ENCODE measurements at places on chromosomes 2 and 18. TPM values are rescaled to one million over a fixed set of nuclear protein-coding genes. Genes with fewer than 3 reads are reported as not detected.

The ZNF521 gene
- total RNA-seq: not detected

GRCh38 chr2:157932480-157933159 lies 56.5 kb upstream of the ACVR1 start:
- DNase-seq: no peak

DNA sequence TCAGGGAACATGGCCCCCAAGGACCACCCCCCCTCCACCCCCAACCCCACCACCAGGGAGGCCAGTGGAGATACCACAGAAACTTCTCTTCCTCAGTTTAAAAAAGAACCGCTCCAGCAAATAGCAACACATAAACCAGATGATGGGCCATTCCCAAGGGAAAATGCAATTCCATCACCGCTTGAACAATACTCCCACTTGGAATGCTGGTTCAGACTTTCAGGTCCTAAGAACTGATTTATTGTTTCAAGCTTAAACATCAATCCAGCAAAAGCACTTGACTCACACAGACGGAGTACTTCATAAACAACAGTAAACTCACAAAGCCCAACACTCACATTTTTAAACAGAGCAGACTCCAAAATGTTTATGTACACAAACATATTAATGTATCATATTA lies 6.9 kb downstream of the HDAC4 start:
- DNase-seq: no peak

The ICOS gene
- 197 TPM for total RNA-seq

DNA sequence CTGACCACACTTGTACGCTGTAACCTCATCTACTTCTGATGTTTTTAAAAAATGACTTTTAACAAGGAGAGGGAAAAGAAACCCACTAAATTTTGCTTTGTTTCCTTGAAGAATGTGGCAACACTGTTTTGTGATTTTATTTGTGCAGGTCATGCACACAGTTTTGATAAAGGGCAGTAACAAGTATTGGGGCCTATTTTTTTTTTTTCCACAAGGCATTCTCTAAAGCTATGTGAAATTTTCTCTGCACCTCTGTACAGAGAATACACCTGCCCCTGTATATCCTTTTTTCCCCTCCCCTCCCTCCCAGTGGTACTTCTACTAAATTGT lies 2.1 kb downstream of the RHOB start:
- no peak for DNase-seq

DNA sequence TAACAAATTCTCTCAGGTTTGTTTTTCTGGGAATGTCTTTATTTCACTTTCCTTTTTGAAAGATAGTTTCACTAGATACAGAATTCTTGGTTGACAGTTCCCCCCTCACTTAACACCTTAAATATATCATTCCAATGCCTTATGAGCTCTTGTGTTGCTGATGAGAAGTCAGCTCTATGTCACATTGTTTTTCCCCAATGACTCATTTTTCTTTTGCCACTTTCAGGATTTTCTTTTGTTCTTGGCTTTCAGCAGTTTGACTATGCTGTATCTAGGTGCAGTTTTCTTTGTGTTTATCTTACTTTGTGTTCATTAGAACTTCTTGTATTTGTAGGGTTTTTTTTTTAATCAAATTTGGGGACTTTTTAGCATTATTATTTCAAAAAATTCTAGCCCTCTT lies 5.6 kb upstream of the RALBP1 start:
- DNase-seq: no peak

The DES gene
- not detected for total RNA-seq

DNA sequence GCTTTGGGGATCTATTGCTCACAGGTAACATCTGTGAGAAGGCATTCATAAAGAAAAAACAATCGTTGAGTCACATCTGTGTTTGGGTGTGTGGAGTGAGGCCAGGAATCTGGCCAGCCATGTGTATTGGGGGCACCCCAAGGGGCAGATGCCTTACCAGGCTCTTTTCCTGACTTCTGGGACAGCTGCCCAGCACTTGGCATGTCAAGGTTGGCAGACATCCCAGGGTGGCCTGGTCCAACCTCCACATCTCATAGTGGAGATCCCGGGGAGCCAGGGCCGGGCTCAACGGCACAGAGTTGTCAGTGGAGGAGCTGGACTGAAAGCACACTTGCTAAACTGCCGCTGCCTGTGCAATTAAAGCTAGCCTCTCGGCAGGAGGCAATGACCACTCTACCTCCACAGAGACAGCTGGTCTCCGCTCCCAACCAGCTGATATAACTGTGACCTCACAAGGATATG lies 75.3 kb upstream of the MGAT4A start:
- DNase-seq: no peak

GRCh38 chr2:208872591-208872990 lies 466.0 kb downstream of the PTH2R start:
- no peak for DNase-seq

- no peak for DNase-seq
These were observed 23.1 kb downstream of the PSD4 start for GRCh38 chr2:113196839-113197238.

- DNase-seq: peak; percentile 63
These were observed 185.9 kb upstream of the CCDC150 start for GRCh38 chr2:196453613-196454047.

The ARHGAP28 gene
- total RNA-seq: not detected

GRCh38 chr2:105675841-105676240 lies 68.9 kb upstream of the NCK2 start:
- DNase-seq: no peak

DNA sequence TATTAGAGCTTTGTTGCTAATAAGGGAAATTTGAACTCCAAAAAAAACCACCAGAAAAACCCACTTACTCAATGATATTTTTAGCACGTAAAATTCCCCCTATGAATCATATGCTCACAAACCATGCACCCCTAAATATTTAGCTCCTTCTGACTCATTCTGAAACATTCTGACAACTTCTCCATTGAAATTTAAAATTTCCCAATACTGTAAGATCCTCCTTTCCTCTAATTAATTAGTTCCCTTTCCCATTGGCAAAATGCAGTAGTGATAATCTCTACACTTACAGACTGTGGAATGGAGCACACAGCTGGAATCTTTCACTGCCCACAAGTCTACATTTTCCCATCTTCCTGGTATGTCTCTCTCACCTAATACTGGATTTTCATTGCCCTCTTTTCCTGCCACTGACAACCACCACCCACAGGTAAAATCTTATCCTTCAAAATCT lies 215.8 kb upstream of the ACVR2A start:
- no peak for DNase-seq

DNA sequence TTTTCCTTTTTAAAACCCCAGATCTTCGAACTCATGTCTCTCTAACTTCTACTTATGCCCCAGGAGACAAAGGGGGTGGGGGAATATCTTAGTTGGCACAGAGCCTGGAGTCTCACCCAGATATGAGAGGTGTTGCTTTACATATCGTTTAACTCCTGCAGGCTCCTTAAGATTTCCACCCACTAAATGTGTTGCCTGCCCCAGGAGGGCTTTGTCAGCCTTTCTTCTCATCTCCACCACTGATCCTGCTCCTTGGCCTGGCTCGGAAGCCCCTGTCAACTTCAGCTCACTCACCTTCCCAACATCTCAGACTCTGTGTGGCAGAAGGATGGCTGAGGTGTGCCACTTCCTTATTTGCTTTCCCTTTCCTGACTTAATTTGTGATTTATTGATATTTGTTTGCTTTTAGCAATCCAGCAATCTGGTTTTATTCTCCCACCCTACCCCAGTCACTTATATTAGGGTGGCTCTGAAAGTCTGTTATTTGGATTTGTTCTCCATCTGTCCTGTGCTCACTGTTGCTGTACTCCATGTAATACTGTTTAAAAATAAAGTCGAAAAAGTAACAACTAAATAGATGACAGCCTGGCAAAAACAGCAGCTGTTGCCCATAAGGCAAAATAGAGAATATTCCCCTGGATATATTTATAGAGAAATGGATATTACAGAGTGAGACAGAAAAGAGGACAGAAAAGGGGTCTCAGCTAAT lies 200.6 kb downstream of the ZBTB7C start:
- no peak for DNase-seq

The RTP5 gene
- not detected for total RNA-seq

DNA sequence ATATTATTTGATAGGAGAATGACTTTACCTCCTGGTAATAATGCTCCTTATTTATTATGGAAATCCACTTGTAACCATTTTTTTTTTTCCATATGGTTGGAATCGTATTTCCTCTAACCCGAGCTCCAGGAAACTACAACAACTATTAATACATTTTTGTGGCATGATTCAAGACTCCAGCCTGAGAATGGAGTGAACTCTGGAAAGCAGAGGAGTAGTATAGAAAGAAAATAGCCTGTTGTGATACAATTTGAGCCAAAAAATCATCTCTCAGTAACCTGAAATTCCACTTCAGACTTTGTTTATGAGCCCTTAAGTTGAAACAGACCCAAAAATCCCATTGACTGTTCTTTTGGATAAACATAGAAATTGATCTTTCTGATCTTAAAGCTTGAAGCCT lies 921.1 kb downstream of the SOCS6 start:
- no peak for DNase-seq

The ANKRD39 gene
- 27.3 TPM for total RNA-seq

DNA sequence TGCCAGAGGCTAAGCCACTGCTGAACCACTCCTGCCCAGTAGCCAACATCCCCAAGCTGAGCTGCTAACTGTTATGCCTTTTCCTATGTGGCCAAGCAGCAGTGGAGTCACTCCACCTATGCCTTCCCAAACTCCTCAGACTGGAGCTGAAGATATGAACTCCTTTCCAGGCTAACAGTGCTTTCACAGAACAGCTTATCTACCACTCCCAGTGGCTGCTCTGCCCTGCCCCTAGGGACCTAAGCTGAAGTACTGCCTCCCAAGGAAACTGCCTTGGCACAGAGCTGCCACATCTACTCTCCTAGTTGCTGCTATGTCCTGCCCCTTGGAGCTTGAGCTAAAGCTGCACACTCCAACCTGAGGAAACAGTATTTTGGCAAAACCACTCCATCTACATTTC lies 275.9 kb downstream of the RBM43 start:
- no peak for DNase-seq

All from activated naive CD4-positive, alpha-beta T cell treated with anti-CD3 and anti-CD28 coated beads for 36 hours (primary cell).